ENCODE measurements at places on chromosomes 3 and 15.

GRCh38 chr3:178289544-178290160 is 246.6 kb upstream of the KCNMB2 start:
- no peak for DNase-seq

DNA sequence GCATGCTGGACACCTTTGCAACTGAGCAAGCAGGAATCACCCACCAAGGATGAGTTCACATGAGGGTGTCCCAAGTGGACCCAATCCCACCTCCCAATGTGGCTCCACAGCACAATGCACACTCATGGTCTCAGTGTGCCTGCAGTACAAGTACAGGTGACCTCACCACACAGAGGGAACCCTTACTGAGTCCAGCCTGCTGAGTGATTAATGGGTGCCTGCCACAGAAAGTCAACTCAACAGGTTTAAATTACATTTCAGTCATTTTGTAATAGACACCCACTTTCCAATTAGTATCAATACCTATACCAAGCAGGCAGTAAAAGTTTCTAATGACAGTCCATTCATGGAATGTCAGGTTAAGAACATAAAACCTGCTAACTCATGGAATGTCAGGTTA is 59.5 kb downstream of the HERC2 start:
- DNase-seq = no peak

DNA sequence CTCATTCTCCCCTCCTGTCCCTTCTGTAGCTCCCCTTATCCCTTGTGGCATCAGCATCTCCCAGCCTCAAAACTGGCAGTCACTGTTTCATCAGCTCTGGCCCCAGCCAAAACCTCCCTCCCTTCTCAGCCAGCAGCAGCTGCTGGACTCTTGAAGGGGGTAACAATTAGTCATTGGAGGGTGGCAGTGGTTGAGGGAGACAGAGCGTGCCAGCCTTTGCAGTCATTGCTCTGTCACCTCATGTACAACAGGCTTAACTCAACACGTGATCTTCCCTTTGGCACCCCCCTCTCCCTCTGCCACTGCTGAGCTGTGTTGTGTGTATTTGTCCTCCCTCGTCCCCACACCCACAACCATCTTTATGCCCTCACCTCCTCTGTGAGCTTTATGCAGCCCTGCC is 28.2 kb downstream of the RBP2 start:
- no peak for DNase-seq

GRCh38 chr3:10548992-10549391 is 43.6 kb upstream of the ATP2B2 start:
- no peak for DNase-seq

- no peak for DNase-seq
These were observed 41.3 kb upstream of the ROBO2 start for GRCh38 chr3:76998555-76998954.

- no peak for DNase-seq
These were observed 133.0 kb upstream of the UMPS start for GRCh38 chr3:124597273-124597672.

GRCh38 chr15:73935547-73935946 is 9.3 kb downstream of the LOXL1 start:
- no peak for DNase-seq

- no peak for DNase-seq
These were observed at the start of gene AGTR1 for GRCh38 chr3:148697306-148698189. TSS of gene AGTR1 (plus strand) at chr3:148697903. CDS start at chr3:148741036, 43,133 bp downstream.

DNA sequence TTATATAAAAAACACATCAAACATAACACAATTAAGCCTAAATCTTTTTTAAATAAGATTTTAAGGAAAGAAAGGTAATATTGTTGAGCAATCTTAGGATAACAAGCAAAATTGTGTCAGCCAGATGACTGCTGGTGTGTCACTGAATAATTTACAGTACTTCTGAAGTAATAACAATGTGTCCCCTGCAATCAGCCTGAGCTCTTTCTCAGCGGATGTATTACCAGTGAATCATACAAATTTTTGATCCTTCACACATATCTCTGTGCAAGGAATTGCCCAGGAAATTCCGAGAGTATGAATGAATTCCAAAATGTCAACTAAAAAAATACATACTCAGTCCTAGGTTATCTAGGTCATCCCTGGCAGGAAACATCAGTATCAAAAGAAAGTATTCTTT is 76.6 kb upstream of the PTX3 start:
- no peak for DNase-seq

- DNase-seq = no peak
These were observed 29.1 kb upstream of the SUCLG2 start for GRCh38 chr3:67683522-67683921.

GRCh38 chr3:126149960-126150515 is 30.3 kb downstream of the ALDH1L1 start:
- DNase-seq = peak; percentile 0

GRCh38 chr3:123018683-123019082 is 8.9 kb downstream of the SEMA5B start:
- DNase-seq = no peak

DNA sequence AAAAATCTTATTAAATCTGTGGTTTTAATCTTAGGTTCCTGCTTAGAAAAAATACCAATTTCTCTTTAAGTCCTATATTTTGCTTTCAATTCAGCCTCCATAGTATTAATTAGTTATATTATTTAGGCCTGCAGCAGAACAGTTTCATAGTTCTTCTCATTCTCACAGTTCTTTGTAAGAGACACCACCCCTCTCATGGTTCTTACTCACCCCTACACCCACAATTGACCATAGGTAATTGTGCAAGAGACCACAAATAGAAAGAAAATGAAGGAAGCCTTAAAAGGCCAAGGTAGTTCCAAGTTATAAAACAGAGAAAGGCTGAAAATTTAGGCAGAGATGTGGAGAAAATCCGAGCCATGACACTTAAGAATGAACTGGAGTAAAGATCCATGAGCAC is 415.3 kb downstream of the TIGIT start:
- DNase-seq = no peak

DNA sequence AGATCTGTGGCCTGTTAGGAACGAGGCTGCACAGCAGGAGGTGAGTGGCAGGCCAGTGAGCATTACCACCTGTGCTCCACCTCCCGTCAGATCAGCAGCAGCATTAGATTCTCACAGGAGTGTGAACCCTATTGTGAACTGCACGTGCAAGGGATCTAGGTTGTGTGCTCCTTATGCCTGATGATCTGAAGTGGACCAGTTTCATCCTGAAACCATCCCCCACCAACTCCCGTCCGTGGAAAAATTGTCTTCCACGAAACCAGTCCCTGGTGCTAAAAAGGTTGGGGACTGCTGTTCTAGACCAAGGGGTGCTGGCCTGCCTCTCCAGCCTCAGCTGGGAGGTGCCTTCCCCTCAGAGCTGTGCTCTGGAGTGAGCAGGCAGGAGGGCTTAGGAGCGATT is 61.4 kb downstream of the RPLP1 start:
- DNase-seq = no peak

- DNase-seq = no peak
These were observed 83.5 kb upstream of the PLCL2 start for GRCh38 chr3:16801223-16801622.

GRCh38 chr3:105579439-105579838 is 212.7 kb downstream of the ALCAM start:
- no peak for DNase-seq

GRCh38 chr3:135622215-135622614 is 343.3 kb upstream of the PPP2R3A start:
- DNase-seq = no peak

- DNase-seq = peak; percentile 34
These were observed 105.1 kb upstream of the TRPM1 start for GRCh38 chr15:31206386-31207181.

DNA sequence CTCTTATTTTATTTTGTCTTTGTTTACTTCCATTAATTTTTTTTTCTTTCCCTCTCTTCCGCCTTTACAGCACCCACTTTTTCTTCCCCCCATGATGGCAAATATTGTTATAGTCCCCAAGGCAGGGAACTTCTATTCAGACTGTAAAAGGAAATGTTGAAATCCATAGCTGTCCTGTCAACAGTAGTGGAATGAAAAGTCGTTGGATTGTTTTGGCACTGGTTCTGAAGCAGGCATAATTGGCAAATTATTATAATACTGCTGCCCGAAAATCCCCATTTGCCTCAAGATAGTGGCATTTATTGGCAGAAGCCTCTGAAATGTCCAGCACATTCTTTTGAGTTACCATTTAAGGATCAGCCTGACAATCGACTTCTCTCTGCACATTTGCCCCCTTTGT is 150.6 kb downstream of the TPRG1 start:
- no peak for DNase-seq

DNA sequence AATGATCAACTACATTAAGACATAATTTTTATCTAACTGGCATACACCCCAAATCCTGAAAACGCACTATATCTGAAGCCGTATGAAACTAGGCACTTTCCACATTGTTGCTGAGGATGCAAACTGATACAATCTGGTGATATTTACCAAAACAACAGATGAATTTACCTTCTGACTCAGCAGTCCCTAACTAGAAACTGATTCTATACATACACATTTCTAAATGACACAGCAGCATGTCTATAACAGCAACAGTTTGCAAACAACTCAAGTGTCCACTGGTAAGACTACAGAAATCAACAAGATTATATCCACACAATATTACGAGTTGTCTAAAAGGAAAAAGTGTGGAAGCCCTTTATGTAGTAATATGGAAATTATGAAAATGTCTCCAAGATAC is 22.9 kb downstream of the SECISBP2L start:
- no peak for DNase-seq

DNA sequence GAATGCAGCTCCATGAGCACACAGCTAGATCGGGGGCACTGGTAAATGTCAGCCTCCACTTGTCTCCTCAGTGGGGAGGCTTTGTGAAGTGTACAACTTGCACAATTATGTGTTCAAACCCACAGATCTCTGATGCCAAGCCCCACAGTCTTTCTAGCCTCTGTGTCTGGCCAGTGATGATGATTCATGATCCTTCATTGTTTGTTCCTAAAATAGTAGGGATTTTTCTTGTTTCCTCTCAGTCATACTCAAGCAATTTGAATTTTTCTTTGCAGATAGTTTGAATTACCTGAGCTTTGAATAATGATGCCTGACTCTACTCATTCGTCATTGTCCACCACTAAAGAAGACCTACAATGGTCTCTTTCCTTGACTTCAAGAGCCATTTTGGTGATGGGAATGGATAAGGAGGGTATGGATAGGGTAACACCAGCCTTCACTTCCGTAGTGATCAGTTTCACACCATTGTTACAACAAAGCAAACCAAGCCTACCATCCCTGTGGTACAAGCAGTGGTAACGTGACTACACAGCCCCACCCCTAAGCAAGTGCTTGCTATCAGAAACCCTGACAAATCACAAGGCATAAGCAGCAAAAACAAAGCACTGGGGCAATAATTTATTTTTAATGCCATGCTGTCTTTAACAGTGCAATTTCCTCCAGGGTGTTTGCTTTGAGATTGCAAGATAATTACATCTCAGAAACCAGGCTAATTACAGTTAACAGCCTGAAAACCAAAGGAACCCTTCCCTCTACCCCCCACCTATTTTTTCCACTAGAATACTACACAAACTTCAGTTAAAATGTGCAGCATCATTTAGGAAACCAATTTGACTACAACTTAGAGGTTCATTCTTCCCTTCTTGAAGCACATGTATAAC is 114.1 kb upstream of the PPP2R3A start:
- no peak for DNase-seq
